ENCODE measurements at places on chromosomes 16 and 17.

DNA sequence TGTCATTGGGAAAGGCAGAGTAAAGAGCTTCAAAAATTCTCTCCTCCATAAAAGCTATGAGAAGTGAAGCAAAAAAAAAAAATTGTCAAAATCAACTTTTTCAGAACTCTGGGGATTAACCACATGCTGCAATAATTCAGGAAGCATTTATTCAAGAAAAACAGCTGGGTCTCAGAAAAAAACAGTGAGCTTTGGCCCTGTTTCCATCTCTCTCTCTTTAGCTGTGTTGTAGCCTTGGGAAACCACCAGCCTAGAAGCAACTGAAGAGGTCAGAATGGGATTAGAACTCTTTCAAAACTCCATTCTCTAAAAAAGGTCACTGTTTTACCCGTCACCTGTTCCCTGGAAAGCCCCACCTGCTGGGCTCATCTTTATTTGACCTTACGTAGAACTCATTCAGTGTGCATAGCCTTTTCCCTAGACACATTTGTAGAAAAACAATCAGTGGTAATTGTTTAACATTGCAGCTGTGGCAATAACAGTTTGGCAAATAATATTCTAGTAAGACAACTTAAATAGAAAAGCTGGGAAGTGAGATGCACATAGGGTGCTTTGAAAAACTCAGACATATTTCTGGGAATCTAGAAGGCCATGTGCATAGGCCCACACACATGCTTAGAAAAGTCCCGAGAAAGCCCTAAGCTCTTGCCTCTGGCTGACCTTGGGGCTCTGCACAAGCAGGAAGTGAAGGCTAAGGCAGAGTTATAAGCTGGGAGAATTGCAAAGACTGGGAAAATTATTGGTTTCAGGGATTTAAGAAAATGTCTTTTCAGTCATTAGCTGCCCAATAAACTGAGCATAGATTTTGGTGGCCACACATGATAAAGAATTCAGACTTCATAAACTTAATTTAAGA, 18.0 kb downstream of the SLC5A11 start:
- DNase-seq: no peak

- no peak for DNase-seq
These were observed 44.3 kb downstream of the OMG start for GRCh38 chr17:31252741-31253140.

GRCh38 chr17:12664894-12665262, 812 bp upstream of the MYOCD start:
- DNase-seq: no peak

GRCh38 chr16:25366078-25366477, 108.4 kb upstream of the ZKSCAN2 start:
- no peak for DNase-seq

DNA sequence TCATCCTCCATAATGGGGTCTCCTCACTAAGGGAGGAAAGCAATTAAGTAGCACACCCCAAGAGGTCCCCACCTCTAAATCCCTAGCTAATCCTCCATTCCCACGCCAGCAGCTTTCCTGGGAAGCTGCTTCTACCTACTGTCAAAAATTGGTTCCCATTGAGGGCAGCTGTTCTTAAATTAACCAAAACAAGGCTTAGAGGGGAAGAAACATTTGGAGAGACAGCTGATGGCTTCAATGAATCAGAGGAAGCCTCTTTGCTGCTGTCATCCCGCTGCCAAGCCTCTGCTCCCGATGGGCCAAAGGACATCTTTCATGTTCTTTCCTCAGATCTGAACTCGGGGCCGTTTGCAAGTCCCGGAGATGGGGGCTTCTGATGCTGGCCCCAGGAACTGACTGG, 26.6 kb downstream of the AIPL1 start:
- no peak for DNase-seq

- no peak for DNase-seq
These were observed 12.8 kb upstream of the ZNF23 start for GRCh38 chr16:71474864-71475263.
